ENCODE measurements at places on chromosomes 11 and 22. TPM values are rescaled to one million over a fixed set of nuclear protein-coding genes. Genes with fewer than 3 reads are reported as not detected.
A peak's percentile ranks its signal among the peaks of the same experiment; 100 is the strongest.

STK33 gene
- total RNA-seq, result not detected

ZNF215 gene
- 4.9 TPM for total RNA-seq

DNA sequence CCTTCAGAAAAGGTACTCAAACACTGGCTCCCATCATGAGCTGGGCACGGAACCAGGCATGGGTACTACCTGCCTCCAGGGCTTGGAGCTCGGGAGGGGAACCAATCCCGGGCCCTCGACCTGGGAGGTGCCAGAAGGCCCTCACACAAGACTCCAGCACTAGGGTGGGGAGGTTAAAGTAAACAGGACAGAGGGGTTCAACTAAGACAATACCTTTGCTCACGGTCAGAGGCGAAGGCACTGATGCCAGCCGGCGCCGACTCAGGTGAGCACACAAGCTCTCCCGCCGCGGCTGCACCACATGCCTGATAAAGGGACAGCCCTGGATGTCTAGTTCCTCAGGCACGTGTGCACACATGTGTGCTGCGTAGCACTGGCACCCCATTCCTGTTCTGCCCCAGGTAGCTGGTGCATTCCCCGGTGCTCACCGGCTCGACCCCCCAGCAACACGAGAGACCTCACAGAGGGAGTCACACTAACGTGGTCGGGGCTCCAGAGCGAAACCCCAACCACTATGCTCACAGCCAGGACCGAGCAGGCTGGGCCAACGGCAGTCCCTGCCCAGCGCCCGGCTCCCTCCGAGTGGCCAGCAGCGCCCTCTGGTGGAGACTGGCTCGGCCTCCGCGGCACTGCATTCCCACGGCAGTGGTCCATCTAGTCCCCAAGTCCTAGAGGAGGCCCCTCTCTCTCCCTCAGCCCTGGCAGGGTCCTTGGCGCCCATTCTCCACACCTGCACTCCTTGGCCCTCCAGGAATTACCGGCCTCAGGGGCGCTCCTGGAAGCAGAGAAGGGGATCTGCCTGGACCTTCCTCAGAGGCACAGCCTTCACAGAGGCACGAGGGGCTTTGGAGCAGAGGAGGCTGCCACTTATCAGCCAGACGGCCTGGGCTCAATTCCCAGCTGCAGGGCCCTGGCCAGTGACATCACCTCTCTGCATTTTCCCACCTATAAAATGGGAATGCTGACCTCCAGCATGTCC lies 28.8 kb upstream of the MOB2 start:
- H3K4me3 ChIP-seq, result no peak overlapping the region
- peak; percentile 85 for DNase-seq
- H3K27me3 ChIP-seq, result no peaks in the 10 kb centered on the region
- no peak overlapping the region for H3K27ac ChIP-seq
- no peaks in the 10 kb centered on the region for H3K4me1 ChIP-seq
- H3K36me3 ChIP-seq, result no peaks in the 10 kb centered on the region

- no peak overlapping the region for H3K27ac ChIP-seq
- H3K36me3 ChIP-seq, result no peaks in the 10 kb centered on the region
- H3K4me3 ChIP-seq, result no peak overlapping the region
- H3K27me3 ChIP-seq, result no peaks in the 10 kb centered on the region
Measured at GRCh38 chr22:30087611-30088010, 7.3 kb downstream of the HORMAD2 start.

GRCh38 chr11:26715133-26715532 lies 6.7 kb downstream of the SLC5A12 start:
- no peaks in the 10 kb centered on the region for H3K4me1 ChIP-seq

DNA sequence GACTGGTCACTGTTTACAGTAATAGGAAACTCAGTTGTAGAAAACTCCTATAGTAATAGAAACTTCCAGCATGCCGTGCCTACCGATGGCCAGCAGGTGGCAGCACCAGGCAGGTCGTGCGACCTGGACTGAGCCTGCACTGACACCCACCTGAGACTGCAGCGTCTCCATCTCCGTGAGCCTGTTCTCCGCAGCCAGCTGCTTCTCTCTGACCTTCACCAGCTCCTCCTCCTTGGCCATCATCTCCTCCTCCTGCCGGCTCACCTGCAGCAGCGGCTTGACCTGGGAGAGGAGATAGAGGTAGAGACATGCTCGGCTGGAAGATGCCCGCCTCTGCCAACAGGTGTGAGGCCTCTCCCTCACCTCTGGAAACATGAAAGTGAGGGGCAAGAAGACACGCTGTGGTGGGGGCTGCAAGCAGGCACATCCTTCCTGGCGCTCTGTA lies 48.5 kb downstream of the APOL1 start:
- H3K36me3 ChIP-seq, result peaks cover 92% of the 10 kb centered on the region
- peak overlapping the region; percentile 11 for H3K27ac ChIP-seq
- no peak overlapping the region for H3K4me3 ChIP-seq

Data from GM23248 (cell line).